ENCODE measurements at places on chromosomes 5 and 9.

GRCh38 chr9:14317667-14318320 lies 3.9 kb upstream of the NFIB start:
- no peak for DNase-seq

DNA sequence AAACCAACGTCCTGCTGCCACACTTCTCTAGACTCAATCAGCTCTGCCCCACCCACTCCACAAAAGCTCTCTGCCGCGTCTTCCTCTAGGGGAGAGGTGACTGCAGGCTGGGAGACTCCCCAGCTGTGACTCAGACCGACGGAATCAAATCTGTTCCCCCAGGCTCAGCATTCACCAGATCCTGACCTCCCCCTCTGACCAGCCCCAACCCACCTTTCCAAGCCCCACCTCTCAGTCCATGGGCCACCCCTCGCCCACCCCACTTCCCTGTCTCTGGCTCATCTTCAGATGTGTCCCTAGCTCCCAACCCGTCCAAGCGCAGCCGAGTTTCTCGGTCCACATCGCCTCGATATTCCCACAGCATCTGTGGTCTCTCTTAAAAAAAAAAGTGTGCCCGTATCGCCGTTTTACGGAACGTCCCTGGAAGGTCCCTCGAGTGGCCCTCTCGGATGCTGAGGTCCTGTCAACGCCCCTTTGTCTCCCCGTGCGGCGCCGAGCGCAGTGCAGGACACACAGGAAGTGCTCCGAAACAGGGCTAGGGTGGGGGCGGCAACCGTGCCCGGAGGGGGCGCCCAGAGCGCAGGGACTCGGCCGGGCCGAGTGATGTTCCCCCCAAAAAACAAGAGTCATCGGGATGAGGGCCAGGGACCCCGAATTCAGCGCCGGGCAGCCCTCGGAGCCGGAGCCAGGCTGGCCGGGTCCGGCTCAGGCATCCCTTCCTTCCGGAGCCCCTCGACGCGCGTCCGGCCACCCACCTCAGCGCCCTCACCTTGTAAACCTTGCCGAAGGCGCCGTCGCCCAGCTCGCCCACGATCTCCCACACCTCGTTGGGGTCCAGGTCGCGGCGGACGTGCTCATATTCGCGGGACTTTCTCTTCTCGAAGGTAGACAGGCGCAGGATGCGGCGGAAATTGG lies 649 bp downstream of the STK10 start:
- DNase-seq: peak; percentile 52

DNA sequence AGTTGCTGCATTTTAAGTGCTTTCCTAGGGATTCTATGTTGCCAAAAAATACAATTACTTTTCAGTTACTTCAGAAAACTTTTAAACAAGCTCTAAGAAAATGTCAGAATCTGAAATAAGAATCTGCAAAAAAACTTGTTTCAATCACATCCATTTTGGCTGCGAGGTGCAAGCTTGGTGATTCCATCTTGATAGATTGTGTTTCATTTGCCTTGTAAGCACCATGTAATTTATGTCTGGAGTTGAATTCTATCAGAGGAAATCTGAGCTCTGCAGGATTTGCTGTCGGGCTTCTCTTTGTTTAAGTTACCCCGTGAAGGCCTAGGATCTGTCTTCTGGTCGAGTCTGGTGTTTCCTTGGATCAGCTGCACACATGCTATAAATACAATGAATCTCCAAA lies 40.4 kb upstream of the MAN2A1 start:
- DNase-seq: no peak

DNA sequence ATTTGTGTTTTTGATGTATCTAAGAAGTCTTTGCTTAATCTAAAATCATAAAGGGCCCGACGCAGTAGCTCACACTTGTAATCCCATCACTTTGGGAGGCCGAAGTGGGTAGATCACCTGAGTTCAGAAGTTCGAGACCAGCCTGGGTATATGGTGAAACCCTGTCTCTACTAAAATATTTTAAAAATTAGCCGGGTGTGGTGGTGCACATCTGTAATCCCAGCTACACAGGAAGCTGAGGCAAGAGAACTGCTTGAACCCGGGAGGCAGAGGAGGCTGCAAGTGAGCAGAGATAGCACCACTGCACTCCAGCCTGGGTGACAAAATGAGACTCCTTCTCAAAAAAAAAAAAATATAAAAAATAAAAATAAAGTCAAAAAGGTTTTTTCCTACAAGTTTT lies 9.6 kb downstream of the IL6ST start:
- no peak for DNase-seq

GRCh38 chr5:158163451-158164295 lies 304.7 kb upstream of the CLINT1 start:
- DNase-seq: no peak

- DNase-seq: no peak
Measured at GRCh38 chr5:151717416-151717815, 30.7 kb upstream of the SPARC start.

DNA sequence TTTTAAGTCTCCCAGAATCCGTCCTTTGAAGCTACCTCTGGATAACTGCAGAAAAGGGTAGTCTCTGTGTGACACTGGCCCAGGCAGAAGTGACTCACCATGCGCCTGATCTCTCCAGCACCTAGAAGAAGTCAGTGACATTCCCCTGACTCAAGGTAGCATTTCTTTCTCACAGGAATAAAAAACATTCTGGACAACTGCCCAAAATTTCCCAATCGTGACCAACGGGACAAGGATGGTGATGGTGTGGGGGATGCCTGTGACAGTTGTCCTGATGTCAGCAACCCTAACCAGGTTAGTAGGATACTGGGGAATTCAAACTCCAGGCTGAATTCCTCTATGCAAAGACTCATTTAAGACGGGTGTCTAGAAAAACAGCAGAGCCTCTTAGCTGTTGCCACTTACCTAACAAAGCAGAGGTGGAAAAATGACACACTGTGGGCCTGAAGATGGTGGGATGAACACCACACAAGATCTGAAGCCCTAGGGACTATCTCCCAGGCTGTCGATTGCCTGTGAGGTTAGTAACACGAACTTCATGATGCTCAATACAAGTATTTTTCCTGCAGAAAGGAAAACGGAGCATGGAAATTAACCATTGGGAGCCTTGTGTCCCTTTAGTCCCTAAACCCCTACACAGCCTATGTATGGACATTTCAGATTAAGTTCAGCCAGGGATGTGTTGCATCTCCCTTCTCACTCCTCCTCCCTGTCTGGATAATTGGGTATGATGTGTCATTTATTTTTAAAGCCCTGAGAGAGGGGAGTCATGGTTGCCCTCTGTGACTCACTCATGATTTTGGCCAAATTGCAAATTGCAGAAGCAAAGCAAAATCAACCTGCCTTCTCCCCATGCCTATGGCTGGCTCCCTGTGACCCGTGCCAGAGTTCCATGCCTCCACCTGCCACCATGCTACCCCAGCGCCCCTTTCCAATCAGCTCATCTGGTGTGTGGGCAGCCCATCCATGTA lies 37.2 kb downstream of the THBS4 start:
- no peak for DNase-seq

DNA sequence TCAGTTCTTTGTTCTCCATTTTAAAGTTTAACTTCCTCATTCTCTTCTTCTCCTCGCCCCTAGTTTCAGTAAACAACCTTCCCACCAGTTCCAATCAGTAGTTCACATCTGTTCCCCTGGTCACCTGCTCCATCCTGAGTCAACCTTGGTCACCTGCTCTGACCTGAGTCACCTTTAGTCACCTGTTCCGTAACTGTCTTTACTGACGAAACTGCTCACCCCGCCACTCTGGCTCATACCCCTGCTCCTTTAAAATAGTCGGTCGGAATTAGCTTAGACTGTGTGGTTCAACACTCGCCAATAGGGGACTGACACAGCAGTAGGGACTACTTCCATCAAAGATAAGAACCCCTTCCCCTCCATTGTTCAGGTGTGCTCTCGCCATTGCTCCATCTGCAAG lies 76.3 kb upstream of the GPBP1 start:
- no peak for DNase-seq

DNA sequence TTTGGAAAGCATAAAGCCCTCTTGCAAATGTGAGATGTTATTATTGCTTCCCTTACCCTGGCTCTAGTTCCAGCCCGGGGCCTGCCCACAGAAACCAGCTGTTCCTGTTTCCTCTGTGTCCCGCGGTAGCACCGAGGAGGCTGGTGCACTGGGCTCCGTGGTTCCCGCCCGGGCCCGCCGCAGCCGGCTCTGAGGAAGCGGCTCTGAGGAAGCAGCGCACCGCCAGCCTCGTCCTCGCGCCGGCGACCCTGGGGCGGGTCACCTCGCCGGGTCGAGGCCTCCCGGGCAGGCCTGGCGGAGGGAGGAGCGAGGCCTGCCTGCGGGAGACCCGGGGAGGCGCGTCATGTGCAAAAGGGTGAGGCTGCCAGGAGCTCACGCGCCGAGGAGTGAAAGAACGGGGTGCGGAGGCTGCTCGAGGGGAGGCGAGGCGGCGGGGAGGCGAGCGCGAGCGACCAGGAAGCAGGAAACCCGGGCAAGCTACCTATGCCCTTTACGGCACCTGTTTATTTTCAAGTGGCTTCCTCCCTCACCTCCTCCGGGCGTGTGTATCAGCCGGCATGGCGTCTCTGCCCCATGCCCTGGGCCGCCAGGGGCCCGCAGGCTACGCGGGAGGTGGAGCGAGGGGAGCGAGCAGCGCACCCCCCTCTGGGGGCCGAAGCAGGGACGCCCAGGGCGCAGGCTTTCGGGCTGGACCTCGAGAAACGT lies 61.3 kb upstream of the MEGF10 start:
- no peak for DNase-seq

- no peak for DNase-seq
Measured at GRCh38 chr5:143350751-143351602, 52.5 kb downstream of the NR3C1 start.

- no peak for DNase-seq
Measured at GRCh38 chr9:91428436-91428835, 4.8 kb upstream of the NFIL3 start.

DNA sequence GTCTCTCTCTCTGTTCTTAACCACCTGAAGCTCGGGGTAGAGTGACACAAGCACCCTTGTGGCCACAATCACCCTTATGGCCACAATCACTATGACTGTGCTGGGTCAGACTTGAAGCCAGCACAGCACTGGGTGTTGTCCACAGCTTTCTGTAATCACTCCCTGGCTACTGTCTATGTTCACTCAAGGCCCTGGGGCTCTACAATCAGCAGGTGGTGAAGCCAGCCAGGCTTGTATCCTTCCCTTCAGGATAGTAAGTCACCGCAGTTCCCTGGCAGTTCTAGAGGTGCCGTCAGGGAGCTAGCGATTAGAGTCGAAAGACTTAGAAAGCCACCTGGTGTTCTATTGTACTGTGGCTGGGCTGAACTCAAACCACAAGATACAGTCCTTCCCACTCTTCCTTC lies 44.2 kb downstream of the GDA start:
- DNase-seq: no peak

GRCh38 chr5:91296674-91297143 lies 86.4 kb downstream of the ARRDC3 start:
- no peak for DNase-seq

DNA sequence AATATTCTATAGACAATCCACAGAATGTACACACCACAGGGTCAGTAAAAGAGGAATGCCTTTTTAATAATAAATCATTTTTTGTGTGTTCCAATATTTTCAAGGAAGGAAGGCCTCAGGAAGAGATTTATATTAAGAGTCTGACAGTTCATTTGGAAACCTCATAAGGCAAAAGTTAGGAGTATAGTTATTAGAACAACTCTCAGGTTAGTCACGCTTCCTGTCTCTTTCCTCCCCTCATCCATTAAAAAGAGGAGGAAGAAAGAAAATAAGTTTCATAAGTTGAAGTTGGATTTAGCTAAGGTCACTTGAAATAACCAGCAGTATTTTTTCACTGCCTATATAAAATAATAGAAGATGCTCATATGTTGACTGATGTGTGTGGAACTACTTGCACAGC lies 863.2 kb downstream of the PTPRD start:
- no peak for DNase-seq

GRCh38 chr9:21154018-21154608 lies 12.3 kb downstream of the IFNA21 start:
- DNase-seq: peak; percentile 7

GRCh38 chr9:69743930-69744329 lies 15.9 kb downstream of the PTAR1 start:
- no peak for DNase-seq

DNA sequence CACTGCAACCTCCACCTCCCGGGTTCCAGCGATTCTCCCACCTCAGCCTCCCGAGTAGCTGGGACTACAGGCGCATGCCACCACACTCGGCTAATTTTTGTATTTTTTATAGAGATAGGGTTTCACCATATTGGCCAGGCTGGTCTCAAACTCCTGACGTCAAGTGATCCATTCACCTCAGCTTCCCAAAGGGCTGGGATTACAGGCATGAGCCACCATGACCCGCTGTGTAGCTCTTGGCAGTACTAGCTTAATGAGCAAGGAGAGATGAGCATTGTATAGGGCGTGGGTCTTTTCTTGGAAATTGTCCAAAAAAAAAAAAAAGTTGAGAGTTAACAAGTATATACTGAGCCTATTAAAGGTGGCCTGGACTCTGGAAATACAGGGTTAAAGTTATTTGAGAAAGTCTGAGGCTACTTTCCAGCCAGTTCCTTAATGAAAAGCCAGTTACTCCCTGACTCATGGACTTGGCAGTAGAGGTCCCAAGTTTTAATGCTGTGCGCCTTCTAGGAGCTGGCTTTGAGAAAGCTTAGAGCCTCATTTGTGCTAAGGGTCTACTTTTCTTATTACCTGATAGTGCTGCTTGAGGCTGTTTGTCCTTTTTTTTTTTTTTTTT lies 4.2 kb upstream of the FGF18 start:
- DNase-seq: no peak

- DNase-seq: no peak
Measured at GRCh38 chr5:37921452-37921851, 81.6 kb upstream of the GDNF start.

Measured in WERI-Rb-1 (cell line).